Brain pericyte (primary cell): ENCODE measurements at places on chromosomes 3 and 15.

DNA sequence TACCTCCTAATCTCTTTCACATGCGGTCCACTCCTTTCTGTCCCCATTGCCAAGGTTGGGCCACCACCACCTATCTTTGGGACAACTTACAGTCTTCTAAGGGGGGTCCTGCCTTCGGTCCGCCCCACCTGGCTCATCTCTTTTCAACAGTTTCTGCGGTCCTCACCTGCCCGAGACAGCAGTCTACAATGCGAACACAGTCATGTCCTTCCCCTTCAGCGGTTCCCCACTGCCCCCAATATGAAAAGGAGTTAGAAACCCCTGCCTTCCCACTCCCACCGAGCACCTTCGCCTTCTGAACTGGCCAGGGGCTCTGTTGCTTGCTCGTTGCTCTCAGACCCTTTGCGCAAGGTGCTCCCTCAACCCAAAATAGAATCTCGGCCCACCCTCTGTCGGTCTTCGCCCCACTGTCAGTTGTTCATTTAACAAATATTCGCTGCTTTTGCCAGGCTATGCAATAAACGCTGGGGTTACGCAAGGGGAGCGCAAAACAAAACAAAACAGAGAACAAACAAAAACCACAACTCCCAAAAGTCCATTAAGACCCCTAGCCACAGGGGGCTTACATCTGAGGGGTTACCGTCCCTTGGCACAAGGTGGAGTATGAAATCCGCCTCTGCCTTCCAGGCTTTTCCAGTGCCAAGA lies 611 bp upstream of the FANCI start:
- DNase-seq, result no peak

DNA sequence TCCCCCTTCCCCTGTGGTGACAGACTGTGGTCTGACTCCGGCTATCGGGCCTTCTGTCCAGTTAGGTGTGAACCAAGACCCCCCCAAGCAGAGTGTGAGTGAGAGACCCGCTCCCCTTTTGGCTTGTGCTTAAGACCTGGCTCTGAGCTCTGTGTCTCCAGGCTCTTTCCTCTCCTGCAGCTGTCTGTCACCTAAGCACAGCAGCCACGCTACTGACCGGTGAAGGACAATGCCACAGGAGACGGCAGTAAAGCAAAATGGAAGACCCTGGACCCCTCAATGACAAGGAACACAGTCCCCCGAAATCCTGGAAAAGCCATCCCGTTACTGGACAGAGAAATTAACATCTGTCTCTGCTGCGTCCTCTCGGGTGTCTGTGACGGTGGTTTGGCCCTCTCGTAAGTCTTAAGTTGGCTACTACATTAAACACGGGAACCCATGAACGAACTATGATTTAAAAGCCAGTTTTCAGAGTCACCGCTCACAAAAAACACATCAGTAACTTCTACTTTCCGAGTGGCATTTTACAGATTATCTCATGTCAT lies 53.7 kb downstream of the CHSY1 start:
- DNase-seq, result no peak

DNA sequence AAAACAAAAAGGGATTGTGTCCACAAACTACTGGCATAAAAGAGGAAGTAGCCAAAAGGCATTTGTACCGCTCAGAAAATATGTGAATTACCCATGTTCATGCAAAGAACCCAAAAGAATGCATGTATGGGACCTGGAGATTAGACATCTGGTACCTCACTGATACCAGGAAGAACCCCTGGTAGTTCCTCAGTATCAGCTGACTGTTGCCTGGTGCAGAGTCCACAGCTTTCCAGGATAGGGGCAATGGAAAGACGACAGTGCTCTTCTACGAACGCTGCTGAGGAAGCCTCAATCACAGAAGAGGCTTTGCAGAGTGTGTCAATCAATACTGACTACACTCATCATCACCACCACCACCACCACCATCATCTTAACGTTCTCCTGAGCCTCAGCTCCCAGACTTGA lies 63.3 kb downstream of the ATP8B4 start:
- DNase-seq, result no peak

DNA sequence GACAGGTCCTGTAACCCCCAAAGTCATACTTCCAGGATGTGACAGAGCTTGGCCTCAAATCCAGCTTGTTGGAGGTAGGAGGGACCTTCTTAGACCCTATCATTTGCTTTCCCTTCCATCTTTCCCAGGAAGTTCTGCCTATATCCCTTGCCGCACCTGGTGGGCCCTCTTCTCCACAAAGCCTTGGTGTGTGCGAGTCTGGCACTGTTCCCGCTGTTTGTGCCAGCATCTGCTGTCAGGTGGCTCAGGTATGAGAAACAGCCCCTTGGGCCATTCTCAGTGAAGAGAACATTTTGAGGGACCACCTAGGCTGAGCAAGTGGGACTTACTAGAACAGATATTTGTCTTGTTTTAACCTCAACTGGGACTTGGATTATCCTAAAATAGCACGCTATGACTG lies 1.3 kb downstream of the IL17RE start:
- no peak for DNase-seq

- DNase-seq, result no peak
Measured at GRCh38 chr15:75928680-75929608, 25.3 kb downstream of the FBXO22 start.

DNA sequence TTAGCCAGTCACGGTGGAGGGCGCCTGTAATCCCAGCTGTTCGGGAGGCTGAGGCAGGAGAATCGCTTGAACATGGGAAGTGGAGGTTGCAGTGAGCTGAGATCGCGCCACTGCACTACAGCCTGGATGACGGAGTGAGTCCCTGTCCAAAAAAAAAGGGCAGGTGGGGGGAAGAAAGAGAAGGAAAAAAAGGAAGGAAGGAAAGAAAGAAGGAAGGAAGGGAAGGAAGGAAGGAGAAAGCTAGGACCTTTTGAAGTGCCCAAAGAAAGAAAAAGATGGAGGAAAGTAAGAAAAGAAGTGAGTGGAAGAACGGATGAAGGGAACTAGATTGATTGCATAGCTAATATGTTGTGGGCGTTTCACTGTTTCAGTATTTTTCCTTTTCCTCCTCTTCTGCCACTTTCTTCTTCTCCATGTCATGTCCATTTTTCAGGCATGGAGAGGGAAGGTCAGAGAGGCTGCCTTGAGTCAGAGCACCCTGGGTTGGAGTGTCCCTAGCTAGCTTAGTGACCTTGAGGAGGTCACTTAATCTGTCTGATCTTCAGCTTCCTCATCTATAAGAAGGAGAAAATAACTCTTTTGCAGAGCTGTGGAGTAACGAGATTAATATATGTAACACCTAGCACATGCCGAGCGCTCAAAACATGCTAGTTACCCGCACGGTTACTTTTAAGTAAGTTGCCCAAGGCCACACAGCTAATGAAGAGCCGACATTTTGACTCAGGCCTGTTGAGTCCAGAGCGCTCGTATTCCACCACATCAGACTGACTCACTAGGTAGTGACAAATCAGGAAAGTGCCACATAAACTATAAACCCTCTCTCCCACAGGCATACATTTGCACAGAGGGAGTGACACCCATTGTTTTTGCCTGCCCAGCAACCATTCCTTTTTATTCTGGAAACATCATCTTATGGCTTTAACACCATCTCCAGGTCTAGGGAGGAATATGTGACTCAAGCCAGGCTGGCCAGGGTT lies 42.2 kb downstream of the BHLHE40 start:
- no peak for DNase-seq

DNA sequence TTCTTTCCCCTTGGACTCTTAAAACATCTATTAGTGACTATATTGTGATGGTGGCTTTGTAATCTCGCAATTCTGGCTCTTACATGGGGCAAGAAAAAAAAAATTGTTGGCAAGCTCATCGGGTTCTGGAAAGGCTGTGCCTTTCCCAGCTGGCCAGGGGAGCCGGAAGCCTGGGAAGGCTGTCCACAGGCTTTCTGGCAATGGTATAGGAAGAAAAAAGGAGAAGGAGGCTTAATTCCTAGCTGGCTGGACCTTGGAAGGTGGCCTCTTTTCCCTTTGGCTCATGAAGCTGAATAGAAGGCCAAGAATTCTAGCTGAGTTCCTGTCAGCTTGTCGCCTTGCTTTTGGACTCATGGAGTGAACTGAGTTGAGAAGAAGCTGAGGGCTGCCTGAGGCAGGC lies 243.5 kb upstream of the SEMA6D start:
- DNase-seq, result no peak

GRCh38 chr3:64023861-64024223 lies 548 bp upstream of the PSMD6 start:
- no peak for DNase-seq

DNA sequence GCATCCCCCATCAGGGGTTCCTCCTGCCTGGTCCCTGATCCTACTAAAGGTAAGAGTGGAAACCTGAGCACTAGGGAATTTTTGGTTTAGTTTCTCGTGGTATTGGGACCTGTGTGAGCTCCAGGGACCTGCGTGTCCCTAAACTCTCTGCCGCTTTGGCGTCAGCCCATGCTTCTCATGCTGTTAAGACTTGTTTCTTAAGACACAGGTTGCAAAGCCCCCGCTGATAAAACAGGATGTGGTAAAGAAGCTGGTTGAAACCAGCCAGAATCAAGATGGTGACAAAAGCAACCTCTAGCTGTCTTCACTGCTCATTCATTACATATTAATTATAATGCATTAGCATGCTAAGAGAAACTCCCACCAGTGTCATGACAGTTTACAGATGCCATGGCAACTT lies 64.6 kb downstream of the LYZL4 start:
- no peak for DNase-seq

DNA sequence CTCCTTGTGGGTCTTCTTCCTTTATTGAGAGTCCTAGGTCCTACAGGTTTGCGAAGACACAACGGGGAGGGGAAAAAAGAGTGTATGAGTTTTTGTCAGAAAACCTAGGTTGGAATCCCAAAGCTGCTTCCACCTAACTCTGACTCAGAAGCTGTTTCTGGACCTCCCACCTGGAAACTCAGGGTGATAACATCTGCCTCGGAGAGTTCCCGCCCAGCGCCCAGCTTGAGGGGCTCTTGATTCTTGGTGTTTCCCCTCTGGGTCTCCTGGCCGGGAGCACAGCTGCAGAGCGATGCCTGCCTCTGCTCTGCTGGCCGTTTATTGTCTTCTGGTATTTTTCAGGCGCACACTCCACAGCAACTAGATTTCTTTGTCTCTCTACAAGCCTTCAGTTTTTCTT lies 52.9 kb upstream of the MYZAP start:
- DNase-seq, result no peak

- DNase-seq, result no peak
Measured at GRCh38 chr3:79368403-79368802, 399.4 kb downstream of the ROBO1 start.

DNA sequence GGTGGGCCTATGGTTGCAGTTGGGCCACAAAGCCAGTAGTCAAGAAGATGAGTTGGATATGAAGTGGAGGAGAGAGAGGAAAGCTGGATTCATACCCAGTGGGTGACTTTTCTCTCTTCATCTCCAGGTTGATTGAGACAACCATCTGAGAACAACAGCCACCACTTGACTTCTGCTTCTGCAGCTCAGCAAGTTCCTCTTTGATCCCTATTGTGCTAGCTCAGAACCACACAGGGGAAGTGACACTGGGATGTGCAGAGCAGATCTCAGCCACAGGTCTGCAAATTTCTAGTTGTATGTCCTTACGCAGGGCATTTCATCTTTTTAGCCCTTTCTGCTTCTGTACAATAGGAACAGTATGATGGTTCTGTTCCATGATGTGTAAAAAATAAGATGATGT lies 459.2 kb upstream of the ARRDC4 start:
- DNase-seq, result no peak

DNA sequence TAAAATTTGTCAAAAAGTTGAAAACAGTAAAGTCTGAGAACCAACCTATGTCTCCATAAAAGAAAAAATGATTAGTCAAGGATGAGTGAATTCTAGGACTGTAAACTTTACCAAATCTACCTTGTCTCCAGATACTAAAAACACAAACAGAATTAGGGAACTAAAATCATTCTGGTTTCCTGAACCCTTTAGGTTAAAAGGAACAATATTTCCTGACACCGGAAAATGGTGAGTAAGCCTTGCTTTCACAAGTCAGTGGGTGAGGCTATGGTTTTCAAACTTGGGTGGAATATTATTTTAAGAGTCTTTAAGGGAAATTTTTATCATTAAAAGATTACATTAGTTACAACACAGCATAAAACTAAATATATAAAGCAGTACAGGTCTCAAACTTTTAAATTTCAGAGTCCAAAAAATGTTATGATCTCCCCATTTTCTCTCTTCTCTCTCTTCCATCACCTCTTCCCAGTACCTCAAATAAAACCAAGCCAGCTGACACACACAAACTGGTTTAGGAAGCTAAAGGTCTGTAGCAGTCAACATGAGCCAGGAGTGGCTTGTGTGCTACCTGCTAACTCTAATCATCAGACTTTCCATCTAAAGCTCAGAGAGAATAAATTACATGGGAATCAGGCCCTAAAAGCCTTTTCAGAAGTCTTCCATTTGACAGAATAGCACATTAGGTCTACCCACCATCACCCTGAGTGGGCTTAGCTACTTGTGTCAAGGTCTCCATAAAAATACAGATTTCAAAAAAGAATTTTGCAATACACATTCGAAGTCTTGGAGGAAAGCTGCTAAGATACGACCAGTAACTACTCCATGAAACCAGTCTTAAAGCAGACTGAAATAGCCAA lies 2.2 kb downstream of the SLC12A6 start:
- DNase-seq, result no peak

GRCh38 chr3:171245796-171246765 lies 214.1 kb downstream of the TNIK start:
- no peak for DNase-seq

DNA sequence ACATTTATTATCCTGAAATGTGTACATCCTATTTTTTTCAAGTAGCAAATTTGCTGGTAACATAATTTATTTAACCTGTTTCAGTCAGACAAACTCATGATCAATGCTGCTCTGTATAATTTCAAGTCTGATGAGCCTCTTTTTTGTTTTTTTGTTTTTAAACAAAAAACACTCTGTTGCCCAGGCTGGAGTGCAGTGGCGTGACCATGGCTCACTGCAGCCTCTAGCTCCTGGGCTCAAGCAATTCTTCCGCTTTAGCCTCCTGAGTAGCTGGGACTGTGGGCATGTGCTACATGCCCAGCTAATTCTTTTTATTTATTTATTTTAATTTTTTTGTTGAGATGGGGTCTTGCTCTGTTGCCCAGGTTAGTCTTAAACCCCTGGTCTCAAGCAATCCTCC lies 40.1 kb upstream of the CAPN3 start:
- DNase-seq, result no peak

GRCh38 chr3:191372122-191372521 lies 41.8 kb upstream of the UTS2B start:
- no peak for DNase-seq

GRCh38 chr15:69526081-69527061 lies 73.8 kb downstream of the RPLP1 start:
- DNase-seq, result no peak

DNA sequence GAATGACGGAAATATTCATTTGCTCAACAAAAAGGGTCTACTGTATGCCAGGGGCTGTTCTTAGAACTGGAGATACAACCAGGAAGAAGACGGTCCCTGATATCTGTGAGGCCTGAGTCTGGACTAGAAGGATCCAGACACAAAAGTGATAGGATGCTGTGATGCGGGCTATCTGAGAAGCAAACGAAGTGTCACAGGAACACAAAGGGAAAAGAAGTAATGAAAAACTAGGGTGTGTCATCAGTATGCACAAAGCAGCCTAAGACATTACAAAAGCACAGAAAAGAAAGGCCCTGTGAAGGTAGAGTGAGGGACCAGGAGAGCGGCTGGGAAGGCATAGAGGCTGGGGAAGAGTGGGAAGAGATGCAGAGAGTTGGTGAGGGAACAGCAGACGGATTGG lies 63.3 kb upstream of the C3orf80 start:
- no peak for DNase-seq
